Testis (tissue), 5 donors: ENCODE measurements at places on chromosomes 12 and 14.

DNA sequence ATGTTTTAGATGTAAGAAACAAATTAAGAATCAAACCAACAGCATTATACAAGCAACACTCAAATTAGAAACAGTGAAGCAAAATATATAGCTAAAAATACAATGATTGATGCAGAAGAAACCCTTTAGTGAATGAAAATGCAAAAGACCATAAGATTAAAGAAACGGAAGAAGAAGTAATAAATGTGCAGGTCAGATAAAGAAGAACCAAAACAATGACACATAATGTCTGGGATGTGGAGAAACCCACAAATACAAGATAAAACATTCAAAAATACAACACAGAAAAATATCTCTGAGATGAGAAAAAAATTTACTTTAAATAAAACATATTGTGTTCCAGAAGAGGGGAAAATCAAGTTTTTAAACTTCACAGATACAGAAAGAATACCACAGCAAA is 73.4 kb upstream of the AVPR1A start:
- H3K4me1 ChIP-seq = no peaks in the 10 kb centered on the region
- H3K4me3 ChIP-seq = no peak overlapping the region
- no peaks in the 10 kb centered on the region for H3K36me3 ChIP-seq
- H3K27me3 ChIP-seq = no peaks in the 10 kb centered on the region
- DNase-seq = no peak

- DNase-seq = no peak
- no peak overlapping the region for H3K27ac ChIP-seq
- no peaks in the 10 kb centered on the region for H3K27me3 ChIP-seq
These were observed 453.0 kb downstream of the ADAMTS20 start for GRCh38 chr12:43098766-43099550.

- DNase-seq = peak; percentile 67
- no peak overlapping the region for H3K27ac ChIP-seq
- H3K36me3 ChIP-seq = no peaks in the 10 kb centered on the region
- no peaks in the 10 kb centered on the region for H3K27me3 ChIP-seq
- H3K4me3 ChIP-seq = no peak overlapping the region
- no peaks in the 10 kb centered on the region for H3K4me1 ChIP-seq
These were observed 170.2 kb upstream of the PZP start for GRCh38 chr12:9378430-9378835.

GRCh38 chr12:45775465-45775864 is 46.0 kb downstream of the ARID2 start:
- H3K36me3 ChIP-seq = no peaks in the 10 kb centered on the region
- H3K4me3 ChIP-seq = no peak overlapping the region
- no peak overlapping the region for H3K27ac ChIP-seq
- no peak for DNase-seq

- no peak overlapping the region for H3K4me3 ChIP-seq
- H3K27me3 ChIP-seq = no peaks in the 10 kb centered on the region
- peaks cover under 1% of the 10 kb centered on the region for H3K4me1 ChIP-seq
- H3K36me3 ChIP-seq = no peaks in the 10 kb centered on the region
- DNase-seq = no peak
These were observed 171.6 kb downstream of the CALM1 start for GRCh38 chr14:90568405-90568804.

- no peak for DNase-seq
- H3K27me3 ChIP-seq = no peaks in the 10 kb centered on the region
- H3K36me3 ChIP-seq = no peaks in the 10 kb centered on the region
- no peak overlapping the region for H3K27ac ChIP-seq
- no peaks in the 10 kb centered on the region for H3K4me1 ChIP-seq
- no peak overlapping the region for H3K4me3 ChIP-seq
These were observed 36.8 kb downstream of the VDR start for GRCh38 chr12:47868041-47868440.

GRCh38 chr14:68173227-68173972 is 353.8 kb downstream of the RAD51B start:
- no peaks in the 10 kb centered on the region for H3K27me3 ChIP-seq
- no peak overlapping the region for H3K27ac ChIP-seq
- no peaks in the 10 kb centered on the region for H3K4me1 ChIP-seq
- DNase-seq = no peak
- no peak overlapping the region for H3K4me3 ChIP-seq
- no peaks in the 10 kb centered on the region for H3K36me3 ChIP-seq

GRCh38 chr14:49659526-49660455 is 24.7 kb upstream of the DNAAF2 start:
- no peaks in the 10 kb centered on the region for H3K4me1 ChIP-seq
- DNase-seq = no peak
- H3K36me3 ChIP-seq = no peaks in the 10 kb centered on the region
- H3K27me3 ChIP-seq = no peaks in the 10 kb centered on the region
- H3K27ac ChIP-seq = no peak overlapping the region

DNA sequence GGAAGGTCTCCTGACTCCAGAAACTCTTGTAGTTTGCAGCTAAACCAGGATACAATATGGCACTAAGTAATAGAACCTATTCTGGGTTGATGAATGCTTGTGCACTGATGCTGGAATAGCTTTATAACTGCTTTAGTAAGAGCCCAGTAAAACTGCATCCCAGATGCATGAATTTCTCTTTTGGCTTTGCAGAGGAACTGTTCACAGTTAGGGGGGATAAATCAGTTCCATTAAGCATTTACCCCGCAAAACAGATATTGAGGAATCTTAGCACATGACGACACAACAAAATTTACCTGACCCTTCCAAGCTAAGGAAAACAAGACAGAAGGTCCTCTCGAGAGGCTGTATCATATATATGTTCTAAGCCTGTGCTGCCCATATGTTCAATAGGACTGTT is 457.4 kb downstream of the FOXG1 start:
- H3K27me3 ChIP-seq = no peaks in the 10 kb centered on the region
- H3K36me3 ChIP-seq = no peaks in the 10 kb centered on the region
- no peak for DNase-seq
- no peak overlapping the region for H3K27ac ChIP-seq
- no peak overlapping the region for H3K4me3 ChIP-seq

DNA sequence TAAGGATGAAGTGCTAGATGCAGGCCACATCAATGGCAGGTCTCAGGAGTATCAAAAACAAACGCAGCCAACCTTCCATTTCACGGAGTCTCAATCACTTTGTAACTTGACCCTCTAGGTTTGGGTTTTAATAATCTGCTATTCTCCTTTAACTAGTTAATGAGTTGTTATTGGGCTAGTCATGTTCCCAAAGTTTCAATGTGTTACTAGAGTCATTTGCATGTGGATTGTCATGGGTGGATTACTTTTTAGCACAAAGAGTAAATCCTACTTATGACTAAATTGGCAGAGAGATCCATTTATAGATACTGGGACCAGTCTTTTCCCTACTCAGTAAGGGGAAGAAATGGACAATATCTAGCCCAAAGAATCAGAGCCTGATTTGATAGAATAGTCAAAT is 151.0 kb downstream of the BCAT1 start:
- no peak for DNase-seq
- no peak overlapping the region for H3K27ac ChIP-seq
- H3K4me1 ChIP-seq = no peaks in the 10 kb centered on the region
- no peak overlapping the region for H3K4me3 ChIP-seq
- no peaks in the 10 kb centered on the region for H3K36me3 ChIP-seq
- no peaks in the 10 kb centered on the region for H3K27me3 ChIP-seq

- no peak for DNase-seq
- no peaks in the 10 kb centered on the region for H3K27me3 ChIP-seq
- H3K4me3 ChIP-seq = no peak overlapping the region
- H3K36me3 ChIP-seq = no peaks in the 10 kb centered on the region
- H3K4me1 ChIP-seq = peaks cover 17% of the 10 kb centered on the region
- no peak overlapping the region for H3K27ac ChIP-seq
These were observed 10.2 kb upstream of the EMP1 start for GRCh38 chr12:13186302-13186701.

GRCh38 chr12:117412465-117413188 is 51.2 kb upstream of the NOS1 start:
- no peak for DNase-seq
- H3K36me3 ChIP-seq = no peaks in the 10 kb centered on the region
- no peaks in the 10 kb centered on the region for H3K27me3 ChIP-seq

DNA sequence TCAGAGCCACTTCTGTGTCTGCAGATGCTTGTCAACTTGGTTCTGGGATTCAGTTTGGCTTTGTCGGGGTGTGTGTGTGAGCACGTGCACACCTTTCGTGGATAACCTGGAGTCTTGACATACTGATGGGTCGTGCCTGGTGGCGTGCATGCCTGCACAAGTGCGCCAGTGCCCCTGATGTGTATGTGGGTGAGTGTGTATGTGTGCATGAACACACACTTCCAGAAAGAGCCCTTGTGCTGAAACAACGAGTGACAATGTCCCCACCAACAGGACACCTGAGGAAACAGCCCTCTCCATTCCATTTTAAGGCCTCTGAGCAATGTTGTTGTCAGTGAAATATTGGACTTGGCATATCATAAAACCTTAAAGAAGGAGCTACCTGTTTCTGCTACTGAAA is 53.9 kb downstream of the SMUG1 start:
- DNase-seq = no peak
- H3K4me1 ChIP-seq = no peaks in the 10 kb centered on the region
- H3K27ac ChIP-seq = no peak overlapping the region
- no peaks in the 10 kb centered on the region for H3K36me3 ChIP-seq

GRCh38 chr12:120377611-120378010 is 8.6 kb upstream of the MSI1 start:
- DNase-seq = no peak
- no peaks in the 10 kb centered on the region for H3K27me3 ChIP-seq
- peaks cover 11% of the 10 kb centered on the region for H3K4me1 ChIP-seq
- no peak overlapping the region for H3K27ac ChIP-seq

DNA sequence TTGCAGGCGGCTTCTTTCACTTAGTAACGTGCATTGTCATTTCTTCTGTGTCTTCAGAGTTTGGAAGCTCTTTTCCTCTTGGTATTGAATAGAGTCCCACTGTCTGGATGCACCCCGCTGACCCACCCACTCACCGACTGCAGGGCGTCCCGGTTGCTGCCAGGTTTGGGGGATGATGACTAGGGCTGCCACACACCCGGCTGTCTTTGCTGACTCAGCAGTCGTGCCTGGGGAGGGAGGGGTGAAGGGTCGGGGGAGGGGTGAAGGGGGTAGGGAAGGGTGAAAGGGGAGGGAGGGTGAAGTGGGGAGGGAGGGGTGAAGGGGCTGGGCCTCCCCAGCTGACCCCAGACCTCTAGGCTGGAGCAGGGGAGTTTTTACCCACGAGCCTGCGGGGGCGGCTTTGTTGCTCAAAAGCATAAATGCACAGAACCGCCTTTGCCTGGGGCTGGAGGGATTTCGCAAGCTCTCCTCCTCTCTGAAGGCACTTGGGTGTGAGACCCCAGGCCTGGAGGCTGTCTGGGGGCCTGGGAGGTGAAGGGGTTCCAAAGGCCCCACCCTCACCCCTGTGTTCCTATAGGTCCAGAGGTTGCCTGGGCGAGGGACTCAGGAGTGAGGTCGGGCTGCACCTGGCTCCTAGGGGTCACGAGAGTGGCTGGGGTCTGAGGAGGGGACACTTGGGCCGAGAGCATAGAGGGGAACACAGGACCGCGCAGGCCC is 31.3 kb upstream of the ULK1 start:
- no peaks in the 10 kb centered on the region for H3K4me1 ChIP-seq
- no peak overlapping the region for H3K4me3 ChIP-seq
- DNase-seq = no peak
- no peaks in the 10 kb centered on the region for H3K36me3 ChIP-seq

GRCh38 chr12:51132693-51133092 is 40.2 kb downstream of the TFCP2 start:
- DNase-seq = no peak
- no peak overlapping the region for H3K27ac ChIP-seq
- H3K36me3 ChIP-seq = no peaks in the 10 kb centered on the region

- no peak for DNase-seq
- no peaks in the 10 kb centered on the region for H3K27me3 ChIP-seq
- H3K27ac ChIP-seq = no peak overlapping the region
- H3K36me3 ChIP-seq = no peaks in the 10 kb centered on the region
- H3K4me1 ChIP-seq = peaks cover 15% of the 10 kb centered on the region
These were observed 12.9 kb downstream of the FAM222A start for GRCh38 chr12:109726511-109727038.
